ENCODE measurements at places on chromosomes 7 and 10.

- DNase-seq, result no peak
Observed at GRCh38 chr7:155739538-155740143, 72.6 kb downstream of the SHH start.

- DNase-seq, result no peak
Observed at GRCh38 chr10:78549140-78549935, 515.7 kb downstream of the RPS24 start.

GRCh38 chr7:67773081-67773480 is 776.4 kb downstream of the TYW1 start:
- DNase-seq, result no peak

- DNase-seq, result no peak
Observed at GRCh38 chr10:46298477-46299285, 11.9 kb downstream of the ANTXRL start.

GRCh38 chr10:101769541-101770180 is 6.3 kb downstream of the FGF8 start:
- no peak for DNase-seq

DNA sequence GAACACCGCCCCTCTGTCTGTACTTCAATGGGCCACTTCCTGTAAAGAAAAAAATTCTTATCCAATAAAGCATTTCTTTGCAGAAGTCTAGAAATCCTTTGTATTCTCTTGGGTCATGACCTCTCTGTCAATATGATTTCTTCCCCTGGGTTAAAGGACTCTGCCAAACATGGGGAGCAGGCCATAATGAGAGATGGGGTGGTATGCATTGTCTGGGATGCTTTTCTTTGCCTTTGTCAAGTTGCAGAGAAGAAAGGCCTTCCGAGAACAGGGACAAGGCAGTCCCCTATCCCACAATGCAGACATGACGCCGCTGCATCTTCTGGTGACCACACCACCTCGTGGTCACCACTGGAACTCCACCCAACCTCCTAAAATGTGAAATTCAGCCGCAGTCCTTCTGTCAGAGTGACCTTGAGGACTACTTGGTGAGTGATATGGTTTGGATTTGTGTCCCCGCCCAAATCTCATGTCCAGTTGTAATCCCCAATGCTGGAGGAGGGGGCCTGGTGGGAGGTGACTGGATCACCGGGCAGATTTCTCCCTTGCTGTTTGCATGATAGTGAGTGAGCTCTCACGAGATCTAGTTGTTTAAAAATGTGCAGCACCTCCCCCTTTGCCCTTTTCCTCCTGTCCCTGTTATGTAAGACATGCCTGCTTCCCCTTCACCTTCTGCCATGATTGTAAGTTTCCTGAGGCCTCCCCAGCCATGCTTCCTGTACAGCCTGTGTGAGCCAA is 15.2 kb upstream of the FRMPD2 start:
- DNase-seq, result no peak

GRCh38 chr10:32995751-32996150 is 37.7 kb upstream of the ITGB1 start:
- DNase-seq, result no peak

DNA sequence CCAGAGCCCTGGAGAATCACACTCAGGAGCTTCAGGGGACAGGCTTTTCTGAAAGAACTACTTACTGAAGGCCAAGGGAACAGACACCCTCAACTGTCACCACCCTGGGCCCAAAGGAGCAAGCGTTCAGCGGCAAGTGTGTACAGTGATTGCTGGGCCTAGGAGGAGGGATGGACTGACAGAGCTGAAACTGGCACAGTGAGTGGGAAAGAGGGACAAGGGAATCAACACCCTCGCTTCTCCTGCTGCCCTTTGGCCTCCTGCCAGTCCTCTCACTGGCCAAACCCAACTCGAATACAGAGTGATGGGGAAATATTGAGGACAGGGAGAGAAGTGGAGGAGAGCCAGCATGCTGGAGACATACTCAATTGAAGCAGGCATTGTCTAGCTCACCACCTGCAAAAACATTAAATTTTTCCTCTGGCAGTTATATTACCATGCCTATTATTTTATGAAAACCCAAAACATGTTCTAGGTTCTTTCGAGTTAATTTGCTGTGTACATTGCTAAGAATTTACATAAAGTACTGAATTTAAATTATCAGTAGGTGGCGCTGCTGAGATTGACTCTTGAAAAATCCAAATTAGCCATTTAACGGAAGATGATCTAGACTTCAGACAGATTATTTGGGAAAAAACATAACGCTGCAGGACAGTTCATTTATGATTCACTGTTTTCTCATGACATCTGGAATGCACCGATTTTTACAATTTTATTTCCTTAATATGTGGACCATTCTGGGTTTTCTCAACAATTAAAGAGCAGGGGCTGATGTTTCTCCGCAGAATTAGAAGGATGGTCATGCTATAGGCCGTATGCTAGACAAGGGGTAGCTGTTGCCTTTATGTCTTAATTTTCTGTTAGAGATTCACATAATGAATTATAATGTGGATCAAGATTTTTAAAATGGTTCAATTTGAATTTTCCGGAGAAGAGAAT is 14.7 kb upstream of the TMEM236 start:
- peak; percentile 20 for DNase-seq

DNA sequence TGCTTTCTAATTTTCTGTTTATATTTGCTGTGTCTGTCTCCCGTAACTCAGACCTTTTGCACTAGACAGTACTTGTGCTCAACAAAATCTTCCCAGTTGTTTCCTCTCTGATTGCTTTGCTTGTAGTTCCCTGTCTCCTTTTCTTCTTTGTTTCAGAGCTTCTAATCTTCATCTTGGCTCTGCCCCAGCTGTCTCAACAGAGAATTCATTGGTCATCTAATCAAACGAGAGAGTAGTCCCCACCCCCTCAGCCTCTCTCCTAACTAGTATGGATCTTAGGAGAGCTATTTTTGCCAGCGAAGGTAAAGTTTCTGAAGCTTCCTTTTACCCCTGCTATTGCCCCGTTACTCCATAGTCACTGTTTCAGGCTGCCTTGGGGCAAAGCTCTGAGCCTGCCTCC is 32.8 kb downstream of the SLC26A4 start:
- no peak for DNase-seq

- DNase-seq, result no peak
Observed at GRCh38 chr7:106717254-106717954, 56.4 kb upstream of the CCDC71L start.

- DNase-seq, result peak; percentile 61
Observed at GRCh38 chr10:17425584-17426262, 28.7 kb downstream of the ST8SIA6 start.

- no peak for DNase-seq
Observed at GRCh38 chr7:46909601-46910051, 672.3 kb downstream of the TNS3 start.

GRCh38 chr7:100437150-100438100 is 1.1 kb upstream of the PPP1R35 start:
- no peak for DNase-seq

GRCh38 chr10:122113161-122113944 is 124.4 kb downstream of the TACC2 start:
- no peak for DNase-seq

GRCh38 chr7:116273918-116274301 is 63.6 kb downstream of the TES start:
- DNase-seq, result no peak

DNA sequence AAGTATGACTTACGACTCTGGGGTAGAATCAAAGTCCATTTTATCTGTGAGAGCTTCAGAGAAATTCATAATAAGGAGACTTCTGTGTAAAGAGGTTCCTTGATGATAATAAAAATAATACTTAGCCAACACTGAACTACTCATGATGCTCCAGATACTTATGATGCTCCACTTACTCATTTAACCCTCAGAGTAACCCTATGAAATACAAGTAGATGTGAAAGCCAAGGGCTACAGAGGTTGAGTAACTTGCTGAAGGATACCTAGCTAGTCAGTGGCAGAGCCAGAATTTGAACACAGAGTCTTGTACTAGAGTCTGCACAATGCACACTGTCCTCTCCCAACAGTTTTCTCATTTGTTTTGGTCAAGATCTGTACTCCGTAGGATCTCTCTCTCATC is 89.5 kb downstream of the HECW1 start:
- DNase-seq, result no peak

DNA sequence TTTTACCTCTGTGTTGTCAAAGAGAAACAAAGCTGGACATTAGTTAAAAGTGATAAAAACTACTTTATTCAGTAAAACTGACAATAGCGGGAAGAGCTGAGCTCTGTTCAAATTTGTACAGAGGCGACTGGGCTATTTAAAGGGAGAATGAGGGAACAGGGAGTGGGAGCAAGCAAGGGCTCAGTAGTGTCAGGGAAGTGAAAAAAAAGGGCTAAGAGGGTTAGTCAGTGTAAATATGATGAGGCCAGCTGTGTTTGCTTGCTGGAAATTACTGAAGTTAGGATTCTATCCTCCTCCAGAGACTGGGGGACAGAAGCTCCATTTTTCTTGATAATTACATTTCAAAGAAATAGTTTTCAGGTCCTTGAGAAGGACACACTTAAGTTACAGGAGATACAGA is 232.5 kb downstream of the SH2D4B start:
- no peak for DNase-seq

- DNase-seq, result peak; percentile 89
Observed at GRCh38 chr10:14583252-14583651, 191.4 kb downstream of the FAM107B start.

- DNase-seq, result no peak
Observed at GRCh38 chr7:6307762-6308161, 35.3 kb upstream of the CYTH3 start.

Measured in CD4-positive, alpha-beta memory T cell (primary cell).